GM12878 (cell line): ENCODE measurements at places on chromosomes 5 and 9. TPM values are rescaled to one million over a fixed set of nuclear protein-coding genes. Genes with fewer than 3 reads are reported as not detected.
A peak's percentile ranks its signal among the peaks of the same experiment; 100 is the strongest.

GRCh38 chr5:176810081-176810597 lies at the start of gene UNC5A:
Gene UNC5A (plus strand): TSS chr5:176810559. CDS start chr5:176810751, 192 bp downstream.
- no peak for DNase-seq

GRCh38 chr5:68749077-68749476 lies 344.7 kb upstream of the SLC30A5 start:
- DNase-seq: no peak

DNA sequence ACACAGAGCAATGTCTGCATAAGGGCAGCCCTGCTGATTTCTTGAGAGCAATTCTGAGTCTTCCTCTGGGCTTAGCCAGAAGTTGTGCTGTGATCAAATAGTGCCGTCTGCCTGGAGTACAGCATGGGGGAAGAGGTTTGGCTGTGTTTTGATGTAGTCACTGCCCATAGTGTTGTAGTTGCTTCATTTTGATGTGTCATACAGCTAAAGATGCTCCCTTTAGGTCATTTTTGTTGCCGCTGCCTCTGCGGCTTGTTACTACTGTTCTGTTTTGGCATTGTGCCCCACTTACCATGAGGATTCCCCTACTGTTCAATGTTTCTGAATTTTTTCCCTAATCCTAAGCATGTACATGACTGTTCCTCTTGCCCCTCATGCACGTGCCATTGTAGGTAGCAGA lies 23.0 kb downstream of the SLC36A1 start:
- DNase-seq: no peak

GRCh38 chr9:130539420-130540223 lies 39.8 kb upstream of the FUBP3 start:
- no peak for DNase-seq

- peak; percentile 27 for DNase-seq
These were observed 52.1 kb upstream of the CACNA1B start for GRCh38 chr9:137825324-137825989.

DNA sequence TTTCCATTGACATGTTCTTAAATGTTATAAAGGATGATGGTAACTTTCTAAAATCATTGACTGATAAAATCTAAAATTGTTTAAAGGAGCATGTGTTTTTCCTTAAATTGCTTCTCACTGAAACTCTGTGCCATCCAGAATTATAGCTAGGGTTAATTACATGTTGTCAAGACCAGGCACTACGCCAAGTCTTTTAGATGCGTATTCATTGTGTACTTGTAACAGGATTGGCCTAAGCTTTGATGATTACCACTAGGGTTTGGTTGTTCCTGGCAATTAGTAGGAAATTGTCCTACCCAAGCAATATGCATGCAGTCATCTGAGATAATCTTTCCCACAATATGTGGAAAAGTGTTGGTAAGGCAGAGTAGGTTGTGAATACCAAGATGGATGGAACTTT lies 43.8 kb downstream of the PRKACG start:
- no peak for DNase-seq

DNA sequence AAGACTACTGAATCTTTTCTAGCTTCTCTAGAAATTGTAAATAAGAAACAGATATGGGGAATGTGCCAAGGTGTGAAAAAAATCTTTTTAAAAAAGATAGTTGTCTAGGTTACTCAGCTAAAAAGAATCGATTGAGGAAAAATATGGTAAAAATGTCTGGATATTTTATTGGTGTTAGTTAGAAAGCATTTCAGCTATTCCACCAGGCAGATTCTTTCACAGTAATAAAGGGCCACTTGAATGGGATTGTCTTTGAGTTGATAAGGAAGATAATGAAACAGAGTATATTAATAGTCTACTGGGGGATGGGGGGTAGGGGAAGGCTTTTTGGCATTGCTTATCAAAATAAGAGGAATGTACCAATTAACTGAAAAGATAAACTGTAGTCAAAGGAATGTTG lies 51.9 kb downstream of the SLIT3 start:
- DNase-seq: no peak

DNA sequence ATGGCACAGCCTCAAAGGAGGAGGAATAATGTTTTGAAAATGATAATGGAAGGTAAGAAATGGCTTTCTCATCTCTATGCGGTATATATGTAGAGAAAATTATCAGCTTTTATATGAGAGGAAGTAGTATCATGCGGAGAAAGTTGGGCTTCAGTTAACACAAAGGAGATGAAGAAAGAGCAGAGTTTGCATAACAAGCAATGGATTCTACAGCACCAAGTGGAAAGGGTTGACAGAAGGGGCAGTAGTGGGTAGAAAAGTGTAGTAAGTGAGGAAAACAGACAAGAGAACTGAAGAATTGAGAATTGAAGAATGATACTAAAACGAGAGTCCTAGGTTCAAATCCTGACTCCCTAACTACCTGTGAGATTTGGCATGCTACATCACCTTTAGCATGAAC lies 51.0 kb downstream of the GNG10 start:
- DNase-seq: no peak

DNA sequence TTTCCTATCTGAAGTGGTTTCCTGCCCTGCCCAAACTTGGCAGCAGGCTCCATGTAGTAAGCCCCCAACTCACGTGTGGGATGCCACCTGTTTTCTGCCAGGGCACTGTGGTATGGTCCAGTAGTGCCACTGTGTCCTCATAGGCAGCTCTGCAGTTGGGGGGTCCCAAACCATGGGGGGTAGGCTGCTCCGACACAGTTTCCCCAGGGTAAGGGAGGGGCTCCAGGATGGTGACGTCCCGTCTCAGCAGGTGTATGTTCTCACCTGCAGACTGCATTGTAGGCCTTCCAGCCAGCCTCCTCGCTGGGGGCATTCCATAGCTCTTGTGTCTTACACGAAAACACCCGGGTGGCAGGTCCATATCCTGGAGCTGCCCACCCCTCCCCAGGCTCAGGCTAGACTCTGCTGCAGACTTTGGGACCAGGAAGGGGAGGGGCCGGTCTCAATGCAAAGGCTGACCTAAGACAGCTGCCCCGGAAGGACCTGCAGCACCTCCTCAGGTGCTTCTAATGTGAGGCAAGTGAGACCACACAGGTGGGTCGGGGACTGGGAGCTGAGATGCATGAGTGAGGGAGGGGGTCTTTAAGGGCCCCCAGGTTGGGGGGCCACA lies 330.5 kb upstream of the IRX4 start:
- DNase-seq: no peak

DNA sequence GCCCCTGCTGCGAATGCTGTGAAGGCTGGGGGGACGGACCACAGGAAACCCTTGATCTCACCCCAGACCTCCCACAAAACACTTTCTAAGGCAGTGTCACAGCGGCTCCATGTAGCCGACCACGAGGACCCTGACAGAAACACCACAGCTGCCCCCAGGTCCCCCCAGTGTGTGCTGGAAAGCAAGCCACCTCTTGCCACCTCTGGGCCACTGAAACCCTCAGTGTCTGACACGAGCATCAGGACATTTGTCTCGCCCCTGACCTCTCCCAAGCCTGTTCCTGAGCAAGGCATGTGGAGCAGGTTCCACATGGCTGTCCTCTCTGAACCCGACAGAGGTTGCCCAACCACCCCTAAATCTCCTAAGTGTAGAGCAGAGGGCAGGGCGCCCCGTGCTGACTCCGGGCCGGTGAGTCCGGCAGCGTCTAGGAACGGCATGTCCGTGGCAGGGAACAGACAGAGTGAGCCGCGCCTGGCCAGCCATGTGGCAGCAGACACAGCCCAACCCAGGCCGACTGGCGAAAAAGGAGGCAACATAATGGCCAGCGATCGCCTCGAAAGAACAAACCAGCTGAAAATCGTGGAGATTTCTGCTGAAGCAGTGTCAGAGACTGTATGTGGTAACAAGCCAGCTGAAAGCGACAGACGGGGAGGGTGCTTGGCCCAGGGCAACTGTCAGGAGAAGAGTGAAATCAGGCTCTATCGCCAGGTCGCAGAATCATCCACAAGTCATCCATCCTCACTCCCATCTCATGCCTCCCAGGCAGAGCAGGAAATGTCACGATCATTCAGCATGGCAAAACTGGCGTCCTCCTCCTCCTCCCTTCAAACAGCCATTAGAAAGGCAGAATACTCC lies 84.7 kb downstream of the GOLPH3 start:
- no peak for DNase-seq

GRCh38 chr5:154264549-154265196 lies 74.1 kb downstream of the GALNT10 start:
- no peak for DNase-seq

The TSSK1B gene
- not detected in 2 replicates for total RNA-seq

The PCDHA6 gene
- not detected in 2 replicates for total RNA-seq

The OGN gene
- total RNA-seq: 0.11 TPM in 1 of 2 replicates, not detected in the other

The SLIT3 gene
- total RNA-seq: 0.05 TPM in 1 of 2 replicates, not detected in the other

The PCDHAC1 gene
- not detected in 2 replicates for total RNA-seq
